GM19239 (cell line): ENCODE measurements at places on chromosomes 12 and 14.

DNA sequence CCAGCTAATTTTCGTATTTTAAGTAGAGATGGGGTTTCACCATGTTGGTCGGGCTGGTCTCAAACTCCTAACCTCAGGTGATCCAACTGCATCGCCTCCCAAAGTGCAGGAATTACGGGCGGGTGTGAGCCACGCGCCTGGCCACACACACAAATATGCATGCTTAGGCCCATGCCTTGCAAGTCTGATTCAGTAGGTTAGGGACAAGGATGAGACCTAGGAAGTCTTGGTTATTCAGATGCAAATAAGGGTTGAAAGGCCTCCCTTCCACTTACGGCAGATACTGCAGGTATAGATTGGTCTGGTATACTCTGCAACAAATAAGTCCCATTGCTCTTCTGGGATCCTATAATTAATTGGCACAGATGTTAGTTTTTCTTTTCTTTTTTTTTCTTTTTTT is 32.9 kb downstream of the TXNRD1 start:
- DNase-seq = no peak

DNA sequence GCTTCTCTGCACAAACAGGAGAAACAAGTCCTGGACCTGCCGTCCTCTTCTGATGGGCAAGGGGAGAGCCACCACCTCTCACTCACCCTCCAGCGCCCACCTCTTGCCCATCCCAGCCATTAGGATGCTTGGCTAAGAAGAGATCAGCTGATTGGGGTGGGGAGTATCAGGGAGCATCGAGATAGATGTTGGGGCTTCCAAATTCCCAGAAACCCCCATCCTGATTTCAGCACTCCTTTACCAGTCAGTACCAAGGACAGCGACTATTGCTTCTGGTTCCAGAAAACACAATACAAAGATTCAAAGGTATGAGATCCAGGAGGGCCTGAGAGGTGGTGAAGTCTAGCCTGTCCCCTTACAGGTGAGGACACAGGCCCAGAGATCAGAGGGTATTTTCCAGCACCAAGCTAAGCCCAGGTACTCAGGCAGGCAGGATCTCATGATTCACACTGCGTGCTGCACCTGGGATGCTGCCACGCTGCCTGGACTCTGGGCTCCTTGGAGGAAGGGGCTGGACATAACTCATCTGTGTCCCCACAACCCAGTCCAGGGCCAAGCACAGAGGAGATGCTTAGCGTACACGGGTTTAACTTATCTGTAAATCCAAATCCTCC is 76.6 kb downstream of the TUNAR start:
- DNase-seq = no peak

DNA sequence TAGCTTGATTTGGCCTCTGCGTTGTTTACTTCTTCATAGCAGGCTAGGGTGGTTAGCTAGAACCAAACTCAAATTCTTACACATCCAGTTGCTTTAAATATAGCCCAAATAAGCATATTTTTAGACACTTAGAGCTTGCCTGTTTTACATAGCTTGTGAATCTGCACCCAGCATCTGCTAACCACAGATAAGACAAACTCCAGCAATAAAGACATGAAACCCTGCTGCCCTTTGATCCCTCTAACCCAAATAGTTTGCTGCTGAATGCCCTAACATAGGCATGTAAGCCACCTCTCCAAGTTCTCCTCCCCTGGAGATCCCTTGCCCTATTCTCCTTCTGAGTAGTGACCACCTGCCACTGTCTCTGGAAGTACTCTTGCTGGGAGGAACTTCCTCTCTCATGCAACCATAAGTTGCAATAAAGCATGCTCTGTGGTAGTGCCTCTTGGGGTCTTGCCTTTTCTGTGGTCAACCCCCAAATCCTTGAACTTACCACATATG is 185.6 kb downstream of the TMEM117 start:
- DNase-seq = no peak

- no peak for DNase-seq
Observed at GRCh38 chr14:59529189-59529588, 44.9 kb downstream of the JKAMP start.

DNA sequence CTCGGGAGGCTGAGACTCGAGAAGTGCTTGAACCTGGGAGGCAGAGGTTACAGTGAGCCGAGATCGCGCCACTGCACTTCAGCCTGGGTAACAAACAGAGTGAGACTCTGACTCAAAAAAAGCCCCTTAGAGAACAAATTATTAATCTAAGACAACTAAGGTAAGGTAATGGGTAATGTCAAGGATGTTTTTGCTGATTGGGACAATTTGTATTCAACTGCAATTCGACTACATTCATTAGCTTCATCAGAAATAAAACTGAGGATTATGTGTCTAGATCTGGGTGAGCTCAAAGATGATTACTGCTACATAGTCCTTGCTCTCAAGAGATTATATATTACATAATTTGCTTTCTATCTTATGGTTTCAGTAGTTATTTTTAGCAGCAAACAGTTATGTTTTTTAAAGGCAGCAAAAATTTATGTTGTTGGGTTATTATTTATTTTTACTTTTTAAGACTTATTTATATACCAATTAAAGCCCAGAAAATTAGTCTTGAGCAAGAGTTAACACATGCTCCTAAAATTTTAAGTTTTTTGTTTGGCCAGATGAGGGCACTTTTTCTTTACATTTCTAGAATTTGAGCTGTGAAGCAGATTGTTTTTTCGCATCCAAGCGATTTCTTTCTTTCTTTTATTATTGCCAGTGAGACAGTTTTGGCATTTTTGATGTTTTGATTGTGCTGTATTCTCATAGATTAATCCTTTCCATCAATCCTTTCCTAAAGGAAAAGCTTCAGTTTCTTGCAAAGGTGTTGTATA is 52.3 kb downstream of the PLEKHA5 start:
- no peak for DNase-seq

DNA sequence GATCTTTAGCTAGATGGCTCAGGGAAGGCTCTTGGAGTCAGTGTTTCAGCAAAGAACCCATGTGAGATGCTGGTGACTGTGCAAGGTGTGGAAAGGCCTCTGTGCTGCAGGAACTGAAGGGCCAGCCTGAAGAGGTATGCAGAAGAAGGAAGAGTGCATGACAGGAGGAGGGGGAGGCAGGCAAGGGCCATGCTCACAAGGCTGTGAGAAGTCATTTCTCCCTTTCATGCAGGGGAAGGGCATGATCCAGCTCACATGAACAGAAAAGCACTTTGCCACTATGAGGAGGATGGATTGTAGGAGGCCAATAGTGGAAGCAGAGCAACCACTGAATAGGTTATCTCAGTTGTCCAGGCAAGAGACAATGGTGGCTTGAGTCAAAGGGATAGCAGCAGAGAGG is 83.7 kb downstream of the SSPN start:
- no peak for DNase-seq

- DNase-seq = no peak
Observed at GRCh38 chr12:116404913-116405611, 127.6 kb upstream of the MED13L start.

- no peak for DNase-seq
Observed at GRCh38 chr12:107461222-107461975, 224.2 kb upstream of the PWP1 start.

DNA sequence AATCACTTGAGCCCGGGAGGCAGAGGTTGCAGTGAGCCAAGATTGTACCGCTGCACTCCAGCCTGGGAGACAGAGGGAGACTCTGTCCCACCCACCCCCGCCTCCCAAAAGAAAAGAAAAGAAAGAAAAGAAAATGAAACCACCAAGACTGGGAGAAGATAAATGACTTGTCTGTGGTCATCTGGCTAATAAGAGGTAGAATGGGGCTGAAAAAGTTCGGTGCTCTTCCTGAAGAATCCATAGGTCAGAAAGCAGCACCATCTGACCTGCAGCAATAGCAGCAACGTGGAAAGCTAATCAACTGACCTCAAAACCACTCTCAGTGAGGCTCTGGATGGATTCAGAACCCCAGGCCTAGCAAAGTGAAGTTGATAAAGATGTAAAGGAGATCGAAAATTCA is 25.2 kb downstream of the SSH1 start:
- no peak for DNase-seq

- DNase-seq = no peak
Observed at GRCh38 chr14:51395361-51395849, 155.4 kb downstream of the TMX1 start.

DNA sequence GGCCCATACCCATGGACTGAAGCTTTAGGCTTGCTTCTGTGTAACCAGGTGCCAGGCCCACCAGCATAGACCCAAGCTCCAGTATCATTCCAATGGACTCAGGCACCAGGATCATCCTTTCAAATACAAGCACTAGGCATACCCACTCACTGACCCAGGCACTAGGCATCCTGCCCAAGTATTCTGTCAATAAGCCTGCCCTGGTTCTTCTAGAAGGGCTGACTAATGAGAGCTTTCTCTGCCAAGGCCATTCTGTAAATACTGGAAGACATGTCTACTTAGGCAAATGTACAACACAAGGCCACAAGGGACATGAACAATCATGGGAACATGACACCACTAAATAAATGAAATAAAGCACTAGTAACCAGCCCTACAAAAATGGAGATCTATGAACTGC is 352.2 kb downstream of the FSCB start:
- DNase-seq = no peak

DNA sequence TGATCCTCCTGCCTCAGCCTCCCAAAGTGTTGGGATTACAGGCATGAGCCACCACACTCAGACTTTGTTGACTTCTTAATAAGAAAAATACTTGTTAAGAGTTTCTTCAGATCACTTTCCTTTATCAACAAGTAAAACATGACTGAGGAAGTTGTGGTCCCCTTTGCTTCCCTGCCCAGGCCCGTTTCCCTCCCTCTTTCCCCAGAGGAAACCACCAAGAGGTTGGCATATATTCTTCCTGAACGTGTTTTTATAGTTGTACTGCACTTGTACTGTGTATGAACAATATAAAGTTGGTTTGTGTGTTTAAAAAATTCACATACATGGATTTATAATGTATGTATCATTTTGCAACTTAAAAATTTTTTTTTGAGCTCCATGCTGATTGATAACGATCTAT is 28.4 kb downstream of the PTPN11 start:
- DNase-seq = no peak

GRCh38 chr12:106234449-106234848 is 13.4 kb downstream of the CKAP4 start:
- no peak for DNase-seq

DNA sequence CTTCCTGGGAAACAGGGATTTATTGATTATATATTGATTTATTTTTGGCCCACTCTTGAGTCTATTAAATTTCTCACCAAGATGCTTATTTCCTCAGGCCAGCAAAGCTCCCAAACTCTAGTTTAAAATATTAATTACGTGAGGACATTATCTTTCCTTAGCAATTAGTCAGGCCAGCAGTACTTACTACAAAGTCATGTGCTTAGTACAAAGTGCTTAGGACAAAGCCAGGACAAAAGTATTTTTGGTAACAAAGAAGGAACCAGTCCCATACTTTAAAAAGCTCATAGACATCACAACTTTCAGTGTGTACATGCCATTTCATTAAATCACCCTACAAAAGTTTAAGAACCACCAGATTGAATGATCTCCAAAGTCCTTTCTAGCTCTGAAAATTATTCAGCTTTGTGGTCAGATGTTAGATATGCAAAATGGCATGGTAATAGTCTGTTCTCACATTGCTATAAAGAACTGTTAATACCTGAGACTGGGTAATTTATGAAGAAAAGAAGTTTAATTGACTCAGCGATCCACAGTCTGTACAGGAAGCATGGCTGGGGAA is 94.7 kb upstream of the PWP1 start:
- no peak for DNase-seq

DNA sequence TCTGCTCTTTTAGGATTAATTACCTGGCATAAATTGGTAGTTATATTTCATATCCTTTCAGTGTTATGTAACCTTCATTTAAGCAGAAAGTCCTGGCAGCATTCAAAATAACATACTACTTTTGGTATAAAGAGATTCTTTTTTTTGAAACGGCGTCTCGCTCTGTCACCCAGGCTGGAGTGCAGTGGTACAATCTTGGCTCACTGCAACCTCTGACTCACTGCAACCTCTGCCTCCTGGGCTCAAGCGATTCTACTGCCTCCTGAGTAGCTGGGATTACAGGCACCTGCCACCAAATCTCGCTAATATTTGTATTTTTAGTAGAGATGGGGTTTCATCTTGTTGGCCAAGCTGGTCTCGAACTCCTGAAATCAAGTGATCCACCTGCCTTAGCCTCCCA is 9.2 kb downstream of the KTN1 start:
- no peak for DNase-seq

DNA sequence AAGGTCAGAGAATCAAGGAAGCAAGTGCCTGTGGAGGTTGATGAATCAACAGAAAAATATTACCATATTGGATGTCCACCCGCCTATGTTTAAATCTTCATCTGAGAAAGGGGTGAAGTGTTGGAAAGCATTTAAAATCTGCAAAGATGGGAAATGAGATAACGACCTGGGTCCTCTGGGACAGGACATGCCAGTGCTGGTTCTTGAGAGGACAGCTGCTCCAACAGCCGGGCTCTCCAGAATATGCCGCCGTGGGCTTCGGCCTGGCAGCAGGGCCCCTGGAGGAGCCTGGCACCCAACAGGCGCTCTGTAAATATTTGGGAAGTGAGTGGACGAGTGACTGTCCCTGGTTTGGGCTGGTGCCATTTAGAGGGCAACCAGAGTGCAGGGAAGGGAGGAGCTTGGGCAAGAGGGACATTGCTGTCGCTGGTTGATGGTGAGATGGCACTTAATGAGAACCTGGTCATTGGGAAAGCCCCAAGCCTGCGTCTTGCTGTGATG is 129.9 kb downstream of the KCNA5 start:
- DNase-seq = no peak

GRCh38 chr12:121535150-121536053 is 45.4 kb downstream of the KDM2B start:
- DNase-seq = no peak

DNA sequence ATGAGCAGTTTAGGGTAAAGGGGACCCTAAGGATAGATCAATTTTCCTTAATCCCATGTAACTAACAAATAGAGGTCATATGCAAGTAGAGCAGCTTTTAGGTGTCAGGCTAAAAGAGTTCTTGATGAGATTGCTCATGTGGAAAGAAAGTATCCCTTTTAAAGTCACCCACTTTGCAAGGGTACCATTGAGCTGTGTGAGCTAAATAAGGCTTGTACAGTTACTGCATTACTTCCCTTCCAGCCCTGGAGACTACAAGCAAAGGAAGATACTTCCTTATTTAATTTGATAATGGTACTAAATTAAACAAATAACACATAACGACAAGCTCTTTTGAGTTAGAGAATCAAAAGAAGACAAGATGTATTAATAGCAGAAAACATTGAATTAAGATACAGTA is 191.7 kb downstream of the TMX1 start:
- no peak for DNase-seq

GRCh38 chr12:132270969-132271754 is 58.2 kb downstream of the GALNT9 start:
- no peak for DNase-seq
